ENCODE measurements at places on chromosomes 11 and 22.

GRCh38 chr11:84581083-84581482, 1046.1 kb downstream of the DLG2 start:
- DNase-seq, result no peak

GRCh38 chr22:30044369-30044768, 35.9 kb upstream of the HORMAD2 start:
- no peak for DNase-seq

- DNase-seq, result no peak
Measured at GRCh38 chr11:103257360-103257759, 148.1 kb downstream of the DYNC2H1 start.

DNA sequence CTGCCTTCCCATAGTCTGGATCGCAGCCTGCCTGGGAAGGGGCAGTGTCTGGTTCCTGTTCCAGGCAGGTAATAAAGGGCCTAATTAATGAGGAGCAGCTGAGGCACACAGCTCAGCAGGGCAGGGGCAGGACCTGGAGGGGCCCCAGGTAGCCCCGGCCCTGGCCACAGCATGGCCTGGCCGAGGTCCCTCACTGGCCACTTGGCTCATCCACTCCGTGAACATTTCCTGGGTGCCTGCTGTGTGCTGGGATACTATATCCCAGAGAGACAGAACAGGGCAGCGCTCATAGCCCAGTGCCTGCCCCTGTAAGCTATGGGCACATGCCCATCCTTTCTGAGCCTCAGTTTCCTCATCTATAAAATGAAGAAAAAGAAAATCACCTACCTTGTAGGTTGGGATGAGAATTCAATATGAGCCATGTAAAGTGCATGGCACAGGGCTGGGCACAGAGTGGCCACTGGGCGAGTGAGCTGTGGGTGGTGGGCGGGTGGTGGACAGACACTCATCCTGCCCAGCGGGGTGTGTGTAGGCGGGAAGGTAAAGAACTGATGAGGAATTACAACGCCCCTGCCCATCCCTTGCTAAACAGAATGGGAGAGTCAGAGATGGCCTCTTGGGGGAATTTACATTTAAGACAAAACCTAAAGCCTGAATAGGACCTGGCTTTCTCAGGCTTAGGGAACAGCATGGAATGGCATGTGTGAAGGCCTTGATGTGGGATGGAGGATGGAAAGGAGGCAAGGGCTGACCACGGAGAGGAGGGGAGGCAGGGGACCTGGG, 9.2 kb downstream of the MYRF start:
- DNase-seq, result no peak

DNA sequence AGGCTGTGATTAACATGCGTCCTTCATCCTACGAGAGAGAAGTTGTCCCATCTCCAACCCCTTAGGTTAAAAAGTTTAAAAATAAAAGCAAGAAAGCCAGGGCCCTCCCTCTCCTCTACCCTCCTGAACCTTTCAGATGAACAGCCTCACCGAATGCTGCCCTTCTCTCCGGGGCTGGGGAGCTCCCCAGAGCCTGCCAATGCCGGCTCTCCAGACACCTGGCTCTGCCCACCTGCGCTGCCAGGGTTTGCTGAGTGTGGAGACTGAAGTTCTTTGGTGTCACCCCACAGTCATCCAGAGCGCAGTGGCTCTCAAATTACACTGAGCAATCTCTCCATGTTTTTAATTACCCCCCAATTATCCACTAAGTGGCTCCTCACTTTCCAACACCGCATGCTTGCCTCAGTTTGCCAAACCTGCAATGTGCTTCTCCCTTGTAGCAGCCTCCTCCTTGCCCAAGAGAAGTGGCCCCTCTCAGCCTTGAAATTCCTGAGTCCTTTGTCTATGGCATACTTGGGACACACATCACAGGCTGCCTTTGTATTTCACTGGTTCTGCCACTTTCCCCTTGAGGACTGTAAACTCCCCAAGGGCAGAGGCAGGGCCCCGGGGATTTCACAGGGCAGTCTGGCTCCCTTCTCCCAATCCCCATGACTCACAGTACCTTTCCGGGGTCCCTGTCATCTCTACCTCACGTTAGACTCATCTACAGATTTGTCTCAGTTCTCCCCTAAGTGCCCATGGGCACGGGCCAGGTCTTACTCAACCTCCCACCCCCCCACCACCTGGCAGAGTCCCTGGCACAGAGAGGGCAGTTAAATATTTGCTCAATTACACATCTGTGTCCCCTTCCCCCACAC, 2.0 kb downstream of the MYH9 start:
- DNase-seq, result peak; percentile 62

- no peak for DNase-seq
Measured at GRCh38 chr11:11107076-11107723, 245.8 kb downstream of the CSNK2A3 start.

DNA sequence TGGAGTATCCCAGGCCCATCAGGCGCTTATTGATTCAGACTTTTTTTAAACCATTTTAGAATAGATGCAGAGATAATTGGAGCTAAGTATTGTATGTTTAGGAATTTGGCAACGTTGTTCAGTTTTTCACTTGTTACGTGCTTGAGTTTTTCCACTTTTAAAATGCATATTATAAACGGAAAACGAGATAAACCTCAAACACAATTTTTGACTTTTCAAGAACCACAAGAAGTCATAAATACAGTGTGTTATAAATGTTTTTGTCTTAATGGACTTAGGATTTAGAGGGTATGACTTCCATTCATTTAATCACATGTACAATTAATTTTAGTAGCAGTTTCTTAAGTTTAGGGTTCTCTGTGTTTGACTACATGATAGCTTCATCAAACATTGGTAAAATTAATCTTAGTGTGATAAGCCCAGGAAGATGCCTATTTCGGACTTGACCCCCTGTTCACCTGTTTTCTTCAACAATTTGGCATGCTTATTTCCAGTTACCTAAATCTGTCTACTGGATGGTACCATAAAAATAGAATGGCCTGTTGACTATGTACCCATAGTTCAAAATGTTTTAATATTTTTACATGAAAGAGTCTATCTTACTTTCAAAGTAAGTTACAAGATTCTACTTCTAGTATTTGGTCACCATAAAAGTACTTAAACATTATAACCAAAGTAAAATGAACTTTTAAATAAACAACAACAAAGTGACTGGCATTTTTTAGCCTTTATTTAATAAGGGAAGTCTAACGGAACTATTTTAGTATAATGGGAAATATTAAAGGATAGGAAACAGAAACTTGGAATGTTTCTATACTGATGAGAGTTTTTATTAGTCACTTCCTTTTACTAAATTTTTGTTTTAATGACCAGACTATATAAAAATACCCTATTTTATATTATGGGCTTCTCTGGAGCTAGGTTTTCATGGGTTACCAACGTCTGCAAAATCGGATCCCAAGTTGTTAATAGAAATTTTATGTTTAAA, 1.4 kb downstream of the ZC3H12C start:
- DNase-seq, result no peak

- DNase-seq, result no peak
Measured at GRCh38 chr11:93668171-93668570, 6.7 kb downstream of the CEP295 start.

- DNase-seq, result no peak
Measured at GRCh38 chr11:20015529-20016427, 144.5 kb downstream of the DBX1 start.

GRCh38 chr11:19921976-19922688, 209.5 kb downstream of the NAV2 start:
- DNase-seq, result no peak

- no peak for DNase-seq
Measured at GRCh38 chr11:116148056-116148455, 624.7 kb downstream of the BUD13 start.

- DNase-seq, result no peak
Measured at GRCh38 chr22:46962406-46962805, 200.0 kb downstream of the TBC1D22A start.

DNA sequence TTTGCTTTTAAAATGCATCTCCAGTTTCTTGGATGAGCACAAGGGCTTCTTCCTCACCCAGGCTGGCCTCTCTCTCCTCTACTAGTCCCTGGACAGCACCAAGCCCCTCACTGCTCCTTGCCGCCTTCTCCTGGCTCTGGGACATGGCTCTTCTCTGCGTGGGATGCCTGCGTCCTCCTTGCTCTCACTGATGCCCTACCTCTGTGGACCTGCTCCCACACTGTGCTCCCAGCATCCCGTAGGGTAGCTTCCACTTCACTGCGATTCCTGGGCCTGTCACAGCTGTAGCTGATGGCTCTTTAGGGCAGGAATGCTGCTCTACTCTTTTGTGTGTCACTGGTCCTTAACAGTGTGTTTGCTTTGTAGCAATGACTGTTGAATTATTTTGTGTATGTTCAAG, 136.3 kb downstream of the SNX19 start:
- DNase-seq, result no peak

- no peak for DNase-seq
Measured at GRCh38 chr11:56910785-56911184, 77.9 kb upstream of the OR5AK2 start.

GRCh38 chr11:68036141-68036716, 2.6 kb upstream of the TCIRG1 start:
- no peak for DNase-seq

DNA sequence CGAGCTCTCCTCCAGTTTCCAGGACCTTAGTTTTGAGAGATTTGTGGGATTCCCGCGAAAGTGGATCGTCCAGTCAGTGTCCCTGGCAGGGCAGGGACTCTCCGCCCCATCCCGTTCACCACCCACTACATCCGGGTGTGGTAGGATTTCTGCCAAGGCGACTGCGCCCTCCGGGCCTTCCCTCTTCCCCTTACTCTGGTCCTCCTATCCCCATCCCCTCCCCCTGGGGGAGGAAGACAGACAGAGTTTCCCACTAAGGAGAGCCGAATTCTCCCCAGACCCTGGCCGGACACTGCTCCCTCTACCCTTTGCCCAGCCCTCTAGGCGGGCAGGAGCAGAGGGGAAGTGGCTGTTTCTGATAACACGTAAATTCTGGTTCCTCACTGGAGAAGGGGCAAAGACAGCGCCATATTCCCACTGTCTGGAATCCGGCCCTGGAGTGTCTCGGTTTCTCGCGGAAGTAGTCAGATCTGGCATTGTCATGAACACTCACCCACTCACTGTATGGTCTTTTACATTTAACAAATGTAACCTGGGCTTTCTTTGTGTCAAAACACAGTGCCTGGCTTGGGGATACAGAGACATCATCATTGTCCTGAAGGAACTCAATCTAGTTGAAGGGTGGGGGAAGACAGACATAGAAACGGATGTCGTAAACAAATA, 1.1 kb upstream of the NECTIN1 start:
- DNase-seq, result no peak

GRCh38 chr11:120869097-120869496, 154.8 kb upstream of the TBCEL start:
- no peak for DNase-seq

GRCh38 chr11:79342236-79342635, 98.6 kb downstream of the TENM4 start:
- no peak for DNase-seq

- no peak for DNase-seq
Measured at GRCh38 chr11:102199673-102200072, 89.4 kb downstream of the YAP1 start.

GRCh38 chr11:127559978-127560377, 559.4 kb upstream of the KIRREL3 start:
- no peak for DNase-seq

DNA sequence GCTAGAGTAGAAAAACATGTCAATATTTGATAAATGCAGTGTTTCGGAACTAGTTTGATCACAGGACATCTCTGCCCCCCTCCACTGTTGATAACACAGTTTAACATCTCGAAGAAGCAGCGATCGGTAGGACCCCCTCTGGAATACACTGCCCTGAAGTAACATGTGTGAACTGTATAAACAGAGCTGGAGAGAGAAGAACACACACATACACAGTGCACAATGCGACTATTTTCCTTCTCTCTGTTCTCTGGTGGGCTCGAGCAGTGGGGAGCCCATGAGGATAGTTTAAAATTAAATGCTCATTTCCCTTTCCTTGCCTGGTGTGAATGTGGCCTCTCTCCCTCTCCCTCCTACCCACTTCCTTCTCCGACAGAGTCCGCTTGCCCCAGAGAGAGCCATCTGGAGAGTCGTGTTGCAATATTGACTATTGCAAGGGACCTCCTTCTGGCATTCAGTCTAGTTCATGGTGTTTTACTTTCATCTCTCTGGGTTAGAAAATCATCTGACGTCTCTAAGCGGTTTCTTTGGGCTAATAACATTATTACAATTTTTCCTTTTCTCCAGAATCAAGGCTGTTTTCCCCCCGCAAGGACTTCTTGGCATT, 51.6 kb upstream of the BARX2 start:
- DNase-seq, result no peak

All from CD4-positive, alpha-beta T cell (primary cell).